Left lobe of liver (tissue), 2 donors: ENCODE measurements at places on chromosomes 1 and 21. TPM values are rescaled to one million over a fixed set of nuclear protein-coding genes. Genes with fewer than 3 reads are reported as not detected.

ADAMTS4 gene
- total RNA-seq = 1.1 TPM

DNA sequence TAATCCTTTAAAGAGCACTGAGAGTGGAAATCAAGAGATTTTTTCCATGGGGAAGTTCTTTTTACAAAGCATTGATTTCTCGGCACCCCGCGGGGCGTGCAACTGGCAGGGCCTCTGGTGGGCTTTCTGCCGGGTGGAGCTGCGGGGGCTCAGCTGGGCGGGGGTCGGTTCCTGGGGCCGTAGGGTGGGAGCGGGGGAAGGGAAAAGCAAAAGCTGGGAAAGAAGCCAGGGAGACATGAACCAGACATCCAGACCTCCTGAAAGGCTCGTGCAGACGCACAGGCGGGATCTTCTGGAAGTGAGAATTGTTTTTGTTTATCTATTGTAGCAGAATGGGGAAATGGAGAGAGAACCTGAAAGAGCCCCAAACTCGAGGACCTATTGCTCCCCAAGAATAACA lies 235.2 kb downstream of the FAM72C start:
- DNase-seq = peak; percentile 58

DNA sequence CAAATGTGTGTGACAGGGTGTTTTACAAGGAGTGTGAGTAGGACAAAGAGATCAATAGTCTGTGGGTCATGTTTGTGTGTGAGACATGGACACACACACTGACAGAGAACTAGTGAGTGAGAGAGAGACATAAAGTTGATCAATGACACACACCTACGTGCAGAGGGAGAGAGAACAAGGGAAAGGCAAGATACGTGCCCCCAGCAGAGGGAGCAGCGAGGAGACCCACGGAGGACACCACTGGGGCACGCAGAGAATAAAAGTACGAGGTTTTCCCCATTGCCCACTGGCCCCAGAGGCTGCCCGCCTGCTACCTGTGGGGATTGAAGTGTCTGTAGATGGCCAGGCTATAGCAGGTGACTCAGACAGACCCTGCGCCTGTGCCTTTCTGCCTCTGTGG lies 130.2 kb upstream of the CSF3R start:
- no peak for DNase-seq

FAM229A gene
- 10.0 TPM for total RNA-seq

DNA sequence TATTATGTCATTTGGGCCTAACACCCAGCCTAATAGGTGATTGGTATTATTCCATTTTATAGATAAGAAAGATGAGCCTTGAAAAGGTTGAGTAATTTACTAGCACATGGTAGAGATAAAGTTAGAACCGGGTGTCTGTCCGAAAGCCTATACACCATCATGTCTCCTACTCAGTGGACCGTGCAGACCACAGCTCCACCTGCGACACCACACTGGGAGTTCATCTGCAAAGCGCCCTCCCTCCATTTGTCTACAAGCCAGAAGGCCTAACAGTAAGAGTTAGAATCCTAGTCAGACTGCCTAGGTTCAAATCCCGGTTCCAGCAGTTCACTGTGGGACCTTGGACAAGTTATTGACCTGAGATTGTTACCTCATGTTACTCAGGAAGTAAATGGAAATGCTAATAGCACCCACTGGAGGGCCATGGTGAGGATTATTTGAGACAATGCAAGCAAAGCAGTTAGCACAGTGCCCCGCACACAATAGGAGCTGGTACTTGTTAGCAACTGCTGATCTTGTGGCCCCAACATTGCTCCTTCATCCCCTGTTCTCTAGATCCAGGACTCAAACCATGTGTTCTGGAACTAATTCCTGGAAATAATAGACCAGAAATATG lies 20.5 kb downstream of the ARMH1 start:
- DNase-seq = no peak
